ENCODE measurements at places on chromosomes 6 and 20. TPM values are rescaled to one million over a fixed set of nuclear protein-coding genes. Genes with fewer than 3 reads are reported as not detected.

GRCh38 chr6:126767711-126768110 is 350.8 kb upstream of the RSPO3 start:
- no peak for DNase-seq

GRCh38 chr20:56373942-56374341 is 15.2 kb downstream of the FAM210B start:
- no peak for DNase-seq

- no peak for DNase-seq
Measured at GRCh38 chr20:7586481-7586880, 353.8 kb downstream of the HAO1 start.

- peak; percentile 53 for DNase-seq
Measured at GRCh38 chr6:161370880-161371279, 97.0 kb upstream of the AGPAT4 start.

- DNase-seq: no peak
Measured at GRCh38 chr6:41132254-41132653, 21.9 kb downstream of the TREML1 start.

DNA sequence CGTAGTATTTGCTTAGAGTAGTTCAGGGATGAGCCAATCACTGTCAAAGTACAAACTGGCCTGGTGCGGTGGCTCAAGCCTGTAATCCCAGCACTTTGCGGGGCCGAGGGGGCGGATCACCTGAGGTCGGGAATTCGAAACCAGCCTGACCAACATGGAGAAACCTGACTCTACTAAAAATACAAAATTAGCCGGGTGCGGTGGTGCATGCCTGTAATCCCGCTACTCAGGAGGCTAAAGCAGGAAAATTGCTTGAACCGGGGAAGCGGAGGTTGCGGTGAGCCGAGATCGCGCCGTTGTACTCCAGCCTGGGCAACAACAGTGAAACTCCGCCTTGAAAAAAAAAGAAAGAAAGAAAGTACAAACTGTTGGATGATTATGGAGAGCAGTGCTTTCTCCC is 27.5 kb upstream of the JARID2 start:
- DNase-seq: no peak

DNA sequence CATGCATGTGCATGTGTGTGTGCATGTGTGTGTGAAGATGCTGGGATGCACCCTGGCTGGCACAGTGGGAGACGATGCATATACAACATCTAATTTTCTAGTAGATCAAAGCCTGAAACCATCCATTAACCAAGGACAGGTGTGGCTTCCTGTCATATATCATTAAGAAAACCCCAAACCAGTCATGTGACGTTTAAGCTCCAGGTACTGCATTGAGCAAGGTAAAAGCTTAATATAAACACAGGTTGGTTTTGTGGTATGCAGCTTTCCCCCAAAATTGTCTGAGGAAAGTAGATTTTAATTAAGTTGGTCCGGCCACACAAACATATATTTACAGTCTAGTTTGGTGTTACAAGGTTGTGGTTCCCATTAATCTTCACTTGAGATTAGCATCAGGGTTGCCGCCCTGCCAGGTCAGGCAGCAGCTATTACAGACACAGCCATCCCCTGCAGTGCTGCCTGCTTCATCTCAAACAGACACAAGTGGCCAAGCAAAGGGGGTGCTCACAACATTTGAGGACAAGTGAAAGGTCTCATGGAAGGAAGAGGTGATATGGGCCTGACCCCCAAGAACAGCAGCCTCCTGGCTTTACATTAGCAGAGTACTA is 48.6 kb upstream of the NAA20 start:
- no peak for DNase-seq

DNA sequence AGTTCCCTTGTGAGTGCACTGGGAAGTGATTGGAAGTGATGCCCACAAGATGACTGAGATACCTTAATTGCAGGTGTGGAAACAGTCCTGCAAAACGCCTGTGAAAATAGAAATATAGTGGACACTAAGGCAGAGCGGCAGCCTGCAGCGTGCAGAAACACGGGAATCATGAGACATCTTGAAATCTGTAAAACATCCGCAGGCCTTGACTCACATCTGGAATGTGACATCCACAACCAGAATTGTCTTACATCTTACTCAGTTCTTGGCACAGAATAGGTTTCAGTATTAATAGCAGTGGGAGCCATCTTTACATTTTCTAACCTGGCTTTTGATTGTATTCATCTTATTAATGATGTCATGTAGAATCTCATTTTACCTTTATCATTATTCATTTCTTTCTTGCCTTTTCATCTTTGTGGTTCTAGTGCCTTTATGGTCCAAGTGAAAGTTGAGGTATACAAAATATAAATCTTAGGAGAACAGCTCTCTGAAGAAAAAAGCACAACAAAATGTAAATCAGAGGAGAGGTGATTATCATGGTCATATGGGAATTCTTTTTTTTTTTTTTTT is 44.6 kb downstream of the CDYL start:
- no peak for DNase-seq

- DNase-seq: peak; percentile 83
Measured at GRCh38 chr20:64212755-64213154, 42.8 kb upstream of the PCMTD2 start.

DNA sequence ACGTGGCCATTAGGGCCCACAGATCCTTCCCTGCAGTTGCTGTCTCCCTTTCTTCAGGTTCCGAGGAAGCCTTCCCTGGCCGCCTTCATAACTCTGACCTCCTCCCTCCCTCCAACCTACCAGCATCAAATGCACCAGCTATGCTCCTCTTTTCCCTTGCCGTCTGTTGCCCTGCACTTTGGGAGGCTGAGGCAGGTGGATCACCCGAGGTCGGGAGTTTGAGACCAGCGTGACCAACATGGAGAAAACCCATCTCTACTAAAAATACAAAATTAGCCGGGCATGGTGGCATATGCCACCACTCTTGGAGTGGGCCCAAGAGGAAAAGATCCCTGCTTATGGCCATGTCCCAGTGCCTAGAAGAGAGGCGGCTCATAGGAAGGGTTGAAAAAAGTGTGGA is 31.8 kb downstream of the RNASET2 start:
- DNase-seq: no peak

- no peak for DNase-seq
Measured at GRCh38 chr20:14415467-14415866, 78.1 kb upstream of the FLRT3 start.

DNA sequence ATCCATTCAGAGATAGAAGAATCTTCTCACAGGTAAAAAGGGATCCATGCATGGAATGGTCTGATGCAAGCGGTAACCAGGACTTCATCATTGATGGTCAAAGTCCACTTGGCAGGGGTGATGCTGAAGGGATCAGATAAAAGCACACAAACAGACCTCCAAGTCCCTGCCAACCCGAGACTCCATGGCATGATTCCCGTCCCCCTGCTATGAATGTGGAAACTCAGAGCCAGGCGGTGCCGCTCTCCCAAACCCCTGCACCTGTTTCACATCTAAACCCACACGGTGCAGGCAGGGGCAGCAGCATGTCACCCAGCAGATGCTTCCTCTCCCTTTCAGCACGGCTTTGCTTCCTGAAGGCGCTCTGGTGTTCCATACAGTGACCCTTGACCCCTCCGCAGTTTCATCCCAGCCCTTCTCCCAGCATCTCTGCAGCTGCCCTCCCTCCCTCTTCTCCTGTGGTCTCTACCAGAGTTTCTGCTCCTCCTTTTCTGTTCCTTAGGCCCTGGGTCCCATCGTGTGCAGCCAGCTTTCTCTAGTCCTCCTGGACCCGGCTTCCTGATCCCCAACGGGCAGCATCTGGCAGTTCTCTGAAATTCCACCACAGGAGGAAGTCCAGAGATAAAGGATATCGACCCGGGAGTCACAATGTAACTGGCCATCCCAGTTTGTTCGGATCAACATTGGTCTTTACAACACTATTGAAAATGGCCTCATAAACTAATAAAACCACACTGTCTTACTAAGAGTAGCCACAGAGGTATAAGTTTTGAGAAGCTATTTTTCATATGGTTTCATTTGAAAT is 235.0 kb downstream of the TTLL2 start:
- DNase-seq: no peak

DNA sequence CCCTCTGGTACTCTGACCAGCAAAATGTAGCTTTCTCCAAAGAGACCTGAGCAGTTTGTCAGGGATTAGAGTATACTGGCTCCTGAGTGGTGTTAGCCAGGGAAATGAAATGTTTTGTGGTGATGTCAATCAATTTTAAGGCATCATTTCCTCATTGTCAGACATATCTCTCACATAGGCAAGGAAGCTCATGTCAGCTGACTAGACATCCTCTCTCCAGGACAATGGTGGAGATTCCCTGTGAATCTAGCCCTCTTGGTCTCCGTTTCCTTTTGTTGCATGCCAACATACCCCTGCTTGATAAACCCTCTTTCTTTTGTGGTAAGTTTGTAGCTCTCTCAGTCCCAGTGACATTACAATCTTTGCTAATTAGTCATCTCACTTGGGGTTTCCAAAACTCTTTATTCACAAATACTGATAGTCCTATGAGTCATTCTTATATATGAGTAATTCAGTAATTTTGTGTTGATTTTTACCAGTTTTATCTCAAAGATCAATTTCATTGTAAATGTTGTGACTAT is 135.6 kb upstream of the PTPRK start:
- no peak for DNase-seq

DNA sequence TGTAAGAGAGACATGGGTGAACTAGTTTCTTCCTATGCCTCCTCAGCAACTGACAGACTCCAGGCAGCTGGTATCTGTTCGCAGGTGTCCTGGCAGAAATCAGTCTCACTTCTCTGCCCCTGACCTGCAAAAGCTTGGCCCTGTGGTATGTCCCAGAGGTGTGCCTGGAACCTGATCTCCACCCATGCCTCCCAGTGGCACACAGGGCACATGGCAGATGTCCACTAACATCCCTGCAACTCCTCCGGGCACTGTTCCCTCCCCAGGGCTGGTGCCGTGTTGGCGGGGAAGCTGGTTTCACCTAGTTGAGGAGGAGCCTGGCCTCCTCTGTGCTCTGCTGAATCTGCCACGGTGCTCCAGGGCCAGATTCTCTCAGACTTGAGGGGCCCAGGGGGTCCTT is 123.3 kb upstream of the GGTLC1 start:
- DNase-seq: no peak

DNA sequence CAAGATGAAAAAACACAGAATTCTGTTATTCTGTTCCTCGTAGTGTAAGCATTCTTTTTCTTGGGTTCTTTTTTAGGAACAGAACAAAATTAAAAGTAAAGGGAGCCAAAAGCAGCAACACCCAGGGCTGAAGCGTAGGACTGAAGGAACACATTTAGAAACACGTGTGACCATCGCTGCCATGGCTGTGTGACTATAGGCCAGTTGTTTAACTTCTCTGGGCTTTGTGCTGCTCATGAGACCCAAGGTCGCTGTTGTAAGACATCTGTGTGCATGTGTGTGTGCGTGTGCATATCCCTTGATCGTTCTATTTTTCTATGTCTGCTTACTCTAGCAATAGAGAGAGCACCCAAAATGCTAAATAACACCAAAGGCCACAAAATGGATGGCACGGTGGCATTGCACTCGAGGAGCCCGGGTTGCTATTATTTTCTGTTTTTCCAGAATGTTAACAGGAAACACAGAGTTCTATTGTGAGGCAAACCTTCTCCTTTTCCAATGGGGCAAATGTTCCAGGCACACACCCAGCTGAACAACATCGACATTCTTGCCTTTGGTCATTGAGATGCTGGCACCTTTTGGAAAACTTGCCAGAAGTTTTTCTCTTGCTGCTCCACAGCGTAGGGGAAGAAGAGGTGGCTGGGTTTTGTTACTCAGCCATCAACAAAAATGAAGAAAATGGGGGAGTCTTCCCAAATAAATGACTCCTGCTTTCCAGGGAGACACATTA is 267.8 kb upstream of the ECI2 start:
- no peak for DNase-seq

DNA sequence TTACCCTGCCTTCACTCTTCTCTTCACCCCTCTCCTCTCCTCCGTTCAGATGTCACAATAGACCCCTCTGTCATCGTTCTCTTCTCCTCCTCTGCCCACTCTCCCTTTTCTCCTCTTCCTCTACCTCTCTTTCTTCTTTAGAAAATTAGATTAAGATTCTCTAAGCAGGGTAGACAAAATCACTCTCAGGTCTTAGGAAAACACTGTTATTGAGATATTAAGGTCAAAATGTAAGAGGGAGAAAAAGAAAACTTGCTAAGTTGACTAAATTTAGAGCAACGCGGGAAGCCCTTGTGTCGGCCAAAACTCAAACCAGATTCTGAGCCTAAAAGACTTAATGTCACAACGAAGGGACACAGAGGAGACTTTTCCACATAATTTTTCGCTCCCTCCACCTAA is 22.1 kb upstream of the ZNF184 start:
- no peak for DNase-seq

Gene HUS1B
- total RNA-seq: 1.6 TPM

Gene CRYBG1
- total RNA-seq: 7.4 TPM

Gene RPS6KA2
- total RNA-seq: 43.4 TPM

Gene PRKN
- total RNA-seq: 7.0 TPM

Gene NOX3
- total RNA-seq: not detected

Gene EYA2
- total RNA-seq: 1.7 TPM

Gene FLRT3
- 7.4 TPM for total RNA-seq

Gene BFSP1
- total RNA-seq: 1.3 TPM

Gene BEND6
- 3.2 TPM for total RNA-seq

Gene SPEF1
- 2.3 TPM for total RNA-seq

Gene MAS1
- 0.10 TPM for total RNA-seq

All from ovary (tissue), 10 donors.